ENCODE measurements at places on chromosomes 4 and X.

GRCh38 chr4:17058916-17059741, 160.7 kb upstream of the LDB2 start:
- DNase-seq, result no peak

- no peak for DNase-seq
These were observed 975.2 kb downstream of the FSTL5 start for GRCh38 chr4:161188578-161188977.

- no peak for DNase-seq
These were observed 43.5 kb upstream of the CITED1 start for GRCh38 chrX:72349190-72349589.

GRCh38 chr4:8537041-8537461, 43.1 kb upstream of the GPR78 start:
- peak; percentile 85 for DNase-seq

GRCh38 chr4:138912704-138913340, 102.8 kb upstream of the NOCT start:
- DNase-seq, result no peak

- DNase-seq, result no peak
These were observed 28.5 kb downstream of the RNF212 start for GRCh38 chr4:1084796-1085403.

DNA sequence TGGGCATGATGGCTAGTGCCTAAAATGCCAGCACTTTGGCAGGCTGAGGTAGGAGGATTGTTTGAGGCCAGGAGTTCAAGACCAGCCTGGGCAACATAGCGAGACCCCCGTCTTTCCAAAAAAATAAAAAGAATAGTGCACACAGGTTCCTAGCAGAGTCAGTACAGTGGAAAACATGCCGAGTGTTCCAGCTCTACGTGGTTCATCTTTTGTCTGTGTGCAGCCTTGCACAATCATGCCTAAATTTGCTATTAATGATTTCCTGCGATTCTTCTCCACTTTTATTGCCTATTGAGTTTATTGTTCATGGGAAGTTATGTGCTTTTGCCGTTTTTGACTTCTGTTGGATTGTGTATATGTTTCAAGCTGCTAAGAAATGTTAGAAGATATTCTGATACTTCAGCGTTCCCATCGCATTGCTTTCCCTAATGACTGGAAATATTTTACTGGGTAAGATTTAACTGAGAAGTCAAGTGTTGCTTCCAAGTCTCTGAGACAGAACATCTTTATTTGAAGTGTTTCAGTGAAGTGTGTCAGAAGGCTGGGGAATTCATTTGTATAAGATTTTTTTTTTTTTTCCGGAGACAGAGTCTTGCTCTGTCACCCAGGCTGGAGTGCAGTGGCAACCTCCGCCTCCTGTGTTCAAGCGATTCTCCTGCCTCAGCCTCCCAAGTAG, 11.3 kb downstream of the DOCK11 start:
- no peak for DNase-seq

- peak; percentile 49 for DNase-seq
These were observed 114.6 kb downstream of the TBCK start for GRCh38 chr4:106201373-106201772.

DNA sequence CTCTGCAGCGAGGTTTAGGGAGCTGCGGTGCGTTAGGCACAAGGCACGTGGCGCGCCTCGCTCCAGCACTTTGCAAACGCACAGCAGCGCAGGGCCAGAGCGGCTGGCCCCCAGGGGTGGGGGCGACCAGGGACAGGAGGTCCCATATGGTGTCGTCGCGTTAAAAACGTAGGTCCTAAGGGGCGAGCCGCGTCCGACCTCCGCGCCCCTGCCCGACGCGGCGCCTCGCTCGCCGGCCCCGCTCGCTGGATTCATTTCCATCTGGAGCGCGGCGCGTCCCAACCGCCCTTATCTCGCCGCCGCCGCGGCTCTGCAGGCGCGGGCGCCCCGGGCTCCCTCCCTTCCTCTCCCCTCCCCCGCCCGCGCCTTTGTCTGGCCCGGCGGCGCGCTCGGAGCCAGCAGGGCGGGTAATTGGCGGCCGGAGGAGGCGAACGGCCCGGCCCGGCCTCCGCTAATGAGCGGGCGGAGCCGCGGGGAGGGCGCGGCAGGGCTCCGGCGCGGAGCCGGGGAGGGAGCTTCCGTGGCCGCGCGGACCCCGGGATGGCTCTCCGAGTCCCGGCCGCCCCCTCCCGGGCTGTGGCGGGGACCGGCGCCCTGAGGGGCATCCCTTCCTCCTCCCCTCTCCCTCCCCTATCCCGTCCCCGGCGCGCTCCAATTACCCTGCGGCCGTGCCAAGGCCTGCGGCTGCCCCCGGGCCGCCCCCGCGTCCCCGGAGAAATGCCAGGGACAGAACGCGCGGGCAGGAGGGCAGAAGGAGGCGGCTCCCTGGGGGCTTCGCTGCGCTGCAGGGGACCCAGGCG, 409.0 kb downstream of the BCOR start:
- peak; percentile 72 for DNase-seq

DNA sequence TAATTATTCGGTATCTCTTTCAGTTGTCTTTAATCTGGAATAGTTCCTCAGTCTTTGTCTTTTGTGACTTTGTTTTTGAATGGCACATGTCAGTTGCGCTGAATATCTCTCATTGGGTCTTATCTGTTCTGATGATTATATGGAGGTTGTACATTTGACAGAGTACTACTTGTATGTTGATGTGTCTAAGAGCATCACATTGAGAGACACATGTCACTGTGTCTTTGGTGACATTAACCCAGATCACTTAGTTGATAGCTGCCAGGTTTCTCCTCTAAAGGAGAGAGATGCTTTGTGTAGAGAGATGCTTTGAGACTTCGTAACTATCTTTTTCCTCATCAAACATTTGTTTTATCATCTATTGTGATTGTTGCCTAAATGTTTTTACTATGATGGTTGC, 92.1 kb downstream of the USP9X start:
- DNase-seq, result no peak

DNA sequence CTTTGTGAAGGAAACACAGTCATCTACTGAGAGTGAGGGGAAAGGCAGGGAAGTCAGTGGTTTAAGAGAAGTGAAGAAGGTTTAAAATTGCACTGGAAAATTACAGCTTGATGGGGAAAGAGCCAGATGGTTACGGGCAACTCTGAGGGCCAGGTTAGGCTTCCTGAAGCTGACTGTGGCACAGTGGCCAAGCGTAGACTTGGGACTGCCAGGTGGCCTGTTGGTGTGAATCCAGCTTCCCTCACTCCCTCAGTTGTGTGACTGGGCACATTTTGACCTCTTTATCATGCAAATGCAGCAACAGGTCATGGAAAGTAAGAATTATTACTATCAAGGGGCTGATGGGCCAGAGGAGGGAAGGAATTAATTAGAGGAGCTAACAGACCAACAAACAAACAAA, 390.1 kb downstream of the UNC5C start:
- no peak for DNase-seq

GRCh38 chr4:141786946-141787345, 150.6 kb downstream of the IL15 start:
- no peak for DNase-seq

DNA sequence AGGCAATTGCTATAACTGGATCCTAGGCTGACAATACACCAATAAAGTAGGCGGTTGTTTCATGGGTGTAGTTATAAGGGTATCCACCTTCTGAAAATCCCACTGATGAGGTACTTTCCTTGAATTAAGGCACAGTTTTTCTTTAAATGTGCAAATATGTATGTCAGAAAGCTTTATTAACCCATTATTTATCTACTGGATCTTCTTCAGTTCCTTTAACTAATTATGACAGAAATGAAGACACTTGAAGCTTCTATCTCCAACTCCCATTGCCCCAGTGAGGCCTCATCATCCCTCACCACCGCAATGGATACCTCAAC, 159.6 kb upstream of the KLF3 start:
- DNase-seq, result no peak

DNA sequence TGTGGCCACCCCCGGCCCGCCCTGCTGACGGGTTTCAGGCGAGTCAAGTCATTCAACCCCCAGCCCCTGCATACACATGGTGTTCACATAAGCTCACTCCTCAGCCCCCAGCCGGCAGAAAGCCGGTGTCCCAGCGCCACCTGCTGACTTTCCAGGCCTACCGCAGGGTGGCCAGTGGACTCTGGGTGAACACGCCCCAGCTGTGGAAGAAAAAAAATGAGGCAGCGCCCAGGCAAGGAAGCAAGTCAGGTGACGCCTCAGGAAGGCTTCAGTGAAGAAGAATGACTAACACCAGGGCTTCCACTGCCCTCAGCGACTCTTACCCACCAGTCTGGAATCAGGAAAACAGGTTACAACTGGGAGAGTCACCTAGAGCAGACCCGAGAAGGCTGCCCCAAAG, 15.8 kb downstream of the BCAP31 start:
- peak; percentile 73 for DNase-seq

- DNase-seq, result no peak
These were observed 103.5 kb downstream of the IRF2 start for GRCh38 chr4:184370711-184371389.

GRCh38 chrX:43096830-43097229, 318.9 kb upstream of the PPP1R2C start:
- peak; percentile 17 for DNase-seq

- DNase-seq, result no peak
These were observed 9.3 kb downstream of the ZNF185 start for GRCh38 chrX:152907084-152907651.

DNA sequence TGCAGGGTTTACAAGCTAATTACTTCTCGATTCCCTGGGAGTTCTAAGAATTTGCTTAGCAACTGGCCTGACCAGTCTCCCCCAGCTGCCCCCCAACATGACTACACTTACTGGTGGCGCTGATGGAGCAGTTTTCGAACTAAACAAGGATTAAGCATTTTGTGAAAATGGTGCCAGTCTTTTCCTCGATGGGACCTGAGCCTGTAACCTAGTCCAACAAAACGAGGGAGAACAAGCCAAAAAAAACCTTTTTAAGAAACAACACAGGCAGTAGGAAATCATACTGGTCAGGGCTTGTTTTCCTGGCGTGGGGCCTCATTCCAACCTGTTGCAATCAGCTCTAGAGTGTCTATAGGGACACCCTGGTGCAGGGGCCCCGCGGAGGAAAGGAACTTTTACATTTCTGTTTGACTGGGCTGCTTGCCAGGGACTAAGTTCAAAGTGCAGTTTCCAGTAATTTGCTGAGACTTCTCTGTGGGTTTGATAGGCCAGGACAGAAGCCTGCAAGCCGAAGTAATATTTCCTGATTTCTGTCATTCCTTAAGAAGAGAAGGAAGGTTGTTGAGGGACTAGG, 158.7 kb downstream of the SPRY1 start:
- peak; percentile 77 for DNase-seq

DNA sequence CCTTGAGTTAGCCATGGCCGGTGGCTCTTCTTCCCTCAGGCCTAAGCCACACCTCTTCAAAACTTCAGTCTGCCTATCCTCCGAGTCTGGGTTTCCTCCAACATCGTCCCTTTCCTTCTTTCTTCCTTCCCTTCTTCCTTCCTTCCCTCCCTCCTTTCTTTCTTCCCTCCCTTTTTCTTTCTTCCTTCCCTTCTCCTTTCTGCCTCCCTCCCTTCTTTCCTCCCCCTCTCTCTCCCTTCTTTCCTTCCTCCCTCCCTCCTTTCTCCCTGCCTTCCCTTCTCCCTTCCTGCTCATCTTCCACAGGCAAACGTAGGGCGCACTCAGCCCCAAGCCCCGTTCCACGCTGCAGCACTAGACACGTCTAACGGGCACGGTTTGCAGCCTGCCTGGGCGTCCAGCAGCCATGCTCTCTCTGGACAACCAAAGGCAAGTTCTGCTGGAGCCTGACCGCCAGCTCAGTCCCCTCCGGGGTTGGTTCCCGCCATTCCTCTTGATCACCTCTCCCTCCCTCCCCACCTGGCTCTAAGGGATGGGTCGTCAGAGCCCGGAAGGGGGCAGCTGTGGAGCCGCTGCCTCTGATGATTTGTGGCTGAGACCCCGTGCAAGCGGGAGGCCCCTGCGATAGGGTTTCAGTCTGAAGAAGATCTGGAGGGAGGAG, 34.1 kb upstream of the CLDN24 start:
- no peak for DNase-seq

DNA sequence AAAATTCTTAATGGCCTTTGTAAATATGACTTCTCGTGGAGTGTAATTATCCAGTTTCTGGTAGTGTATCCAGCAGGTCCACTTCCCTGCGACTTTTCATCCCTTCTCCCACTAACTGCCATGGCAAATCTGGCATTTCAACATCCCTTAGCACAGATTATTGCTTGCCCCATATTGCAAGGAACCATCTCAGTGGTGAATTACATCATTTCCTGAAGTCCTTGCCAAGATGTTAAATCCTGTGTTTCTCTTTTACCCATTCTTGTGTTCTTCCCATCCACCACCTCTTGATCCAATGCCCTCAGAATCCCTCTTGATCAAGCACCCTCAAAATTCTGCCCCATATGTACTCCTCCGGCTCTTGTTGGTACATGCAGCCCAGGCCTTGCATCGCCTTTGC, 88.1 kb upstream of the ZNF81 start:
- DNase-seq, result no peak

GRCh38 chr4:182207830-182208396, 35.3 kb upstream of the TENM3 start:
- DNase-seq, result peak; percentile 15

DNA sequence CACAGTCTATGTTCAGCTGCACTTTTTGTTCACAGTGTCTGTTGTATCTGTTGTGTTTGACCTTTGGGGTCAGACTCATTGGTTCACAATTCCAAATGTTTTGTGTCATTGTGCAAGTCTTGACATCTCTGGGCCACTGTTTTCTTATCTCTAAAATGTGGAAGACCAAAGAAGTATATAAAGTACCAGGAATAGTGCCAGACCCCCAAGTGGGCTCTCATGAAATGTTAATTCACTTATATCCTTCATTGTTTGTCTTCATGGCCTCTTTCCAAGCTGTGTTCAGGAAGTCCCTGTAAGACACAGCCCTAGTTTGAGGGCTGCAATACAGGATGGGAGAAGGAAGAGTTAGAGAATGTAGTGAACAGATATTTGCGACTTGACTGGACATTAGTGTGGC, 468.3 kb upstream of the BOD1L1 start:
- no peak for DNase-seq

- DNase-seq, result no peak
These were observed 756.3 kb upstream of the ATOH1 start for GRCh38 chr4:93072292-93072691.

- DNase-seq, result no peak
These were observed 10.0 kb upstream of the SPP1 start for GRCh38 chr4:87965501-87965975.

- no peak for DNase-seq
These were observed 6.0 kb downstream of the WWC2 start for GRCh38 chr4:183105092-183105491.

DNA sequence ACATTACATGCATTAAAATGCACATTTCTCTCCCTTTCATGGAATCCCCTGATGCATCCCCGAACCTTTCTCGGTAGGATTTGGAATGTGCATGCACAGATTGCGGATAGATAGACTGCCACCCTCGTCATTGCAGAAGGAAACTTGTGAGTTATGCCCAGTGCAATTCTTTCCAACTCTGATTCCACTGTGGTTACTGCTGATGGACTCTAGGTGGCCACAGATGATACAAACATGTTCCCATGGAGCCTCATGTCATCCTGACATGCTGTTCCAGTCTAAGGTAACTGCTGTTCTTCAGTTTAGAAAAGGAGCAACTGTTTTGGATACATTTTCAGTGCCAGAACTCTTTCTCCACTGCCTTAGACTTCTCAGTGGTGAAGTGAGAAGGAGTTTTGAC, 9.1 kb upstream of the VCX3B start:
- DNase-seq, result no peak

GRCh38 chrX:148755111-148755510, 254.7 kb downstream of the AFF2 start:
- no peak for DNase-seq

Data from OCI-M1 (cell line).